Retinal pigment epithelial cell (primary cell): ENCODE measurements at places on chromosomes 1 and 21.

- DNase-seq: no peak
Observed at GRCh38 chr1:23521588-23521987, 9.4 kb downstream of the E2F2 start.

- no peak for DNase-seq
Observed at GRCh38 chr1:216937491-216937890, 214.3 kb upstream of the ESRRG start.

GRCh38 chr1:109433322-109433721 is 7.1 kb upstream of the PSMA5 start:
- DNase-seq: no peak

GRCh38 chr21:43899307-43900077 is 34.5 kb downstream of the AGPAT3 start:
- no peak for DNase-seq

GRCh38 chr1:178065250-178065649 is 28.7 kb upstream of the RASAL2 start:
- DNase-seq: no peak

DNA sequence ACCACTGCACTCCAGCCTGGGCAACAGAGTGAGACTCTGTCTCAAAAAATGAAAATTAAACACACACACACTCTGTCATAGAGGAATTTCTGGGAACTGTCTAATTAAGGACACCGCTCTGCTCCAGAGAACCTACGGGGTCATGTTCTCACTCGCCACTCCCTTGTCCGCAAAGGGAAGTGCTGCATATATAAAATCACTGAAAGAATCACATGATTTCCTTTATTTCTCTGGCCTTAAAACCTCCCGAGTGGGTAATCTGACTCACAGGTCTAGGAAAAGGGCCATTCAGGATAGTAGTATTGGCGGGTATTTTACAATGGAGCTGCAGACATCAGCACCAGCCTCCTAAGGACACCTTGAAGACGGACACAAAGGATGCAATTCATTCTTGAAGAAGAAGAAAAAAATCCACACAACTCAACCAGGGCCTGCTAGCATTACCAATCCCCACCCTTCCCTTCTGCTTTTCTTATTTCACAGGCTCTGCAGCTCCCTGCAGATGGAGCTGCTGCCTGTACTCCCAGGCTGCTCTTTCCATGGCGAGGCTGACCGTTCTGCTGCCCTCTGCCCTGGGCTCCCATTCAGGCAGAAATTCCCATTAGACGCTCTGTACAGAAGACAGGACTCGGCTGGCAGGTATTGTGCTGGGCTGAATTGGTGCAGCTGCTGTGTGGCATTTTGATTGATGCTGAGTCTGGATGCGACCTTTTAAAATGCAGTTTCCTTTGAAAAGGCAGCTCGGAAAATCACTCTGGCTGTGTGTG is 53.3 kb upstream of the FAM89A start:
- DNase-seq: no peak
